Skeletal muscle cell (primary cell): ENCODE measurements at places on chromosomes 5 and 9.

DNA sequence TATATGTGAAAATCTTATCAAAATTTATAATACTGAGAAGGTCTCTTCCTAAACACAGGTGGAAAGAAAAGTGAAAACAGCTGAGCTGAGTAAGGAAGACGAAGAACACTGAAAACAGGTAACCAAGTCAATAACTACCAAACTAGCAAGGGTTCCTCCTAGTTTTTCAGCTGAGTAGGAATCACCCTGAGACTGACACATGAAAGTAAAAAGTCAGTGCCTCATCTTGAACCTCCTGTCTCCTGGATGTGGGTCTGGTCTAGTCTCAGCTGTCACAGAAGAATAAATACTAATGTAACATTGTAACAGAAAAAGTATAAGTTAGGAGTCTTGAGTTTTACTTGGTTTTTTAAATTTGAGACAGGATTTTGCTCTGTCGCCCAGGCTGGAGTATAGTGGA, 121.0 kb downstream of the MEF2C start:
- no peak for DNase-seq

DNA sequence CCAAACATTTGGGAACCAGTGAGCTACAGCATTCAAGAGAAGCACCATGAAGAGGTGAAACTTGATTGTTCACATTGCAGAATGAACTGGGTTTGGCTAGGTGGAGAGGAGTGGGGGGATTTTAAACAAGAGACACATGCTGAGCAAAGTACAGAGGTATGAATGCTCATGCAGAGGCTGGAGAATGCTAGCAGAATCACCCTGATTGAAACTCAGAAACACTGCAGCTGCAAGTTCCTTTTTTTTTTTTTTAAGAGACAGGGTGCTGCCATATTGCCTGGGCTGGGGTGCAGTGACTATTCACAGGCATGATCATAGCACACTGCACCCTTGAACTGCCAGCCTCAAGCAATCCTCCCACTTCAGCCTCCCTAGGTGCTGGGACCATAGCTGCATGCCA, 35.1 kb downstream of the DENND1A start:
- no peak for DNase-seq

GRCh38 chr5:124868676-124869075, 122.2 kb upstream of the ZNF608 start:
- DNase-seq, result no peak

- peak; percentile 77 for DNase-seq
Observed at GRCh38 chr9:116190637-116191396, 37.2 kb downstream of the PAPPA start.
